ENCODE measurements at places on chromosomes 3 and 15.

GRCh38 chr3:185530856-185531255 lies 21.5 kb downstream of the LIPH start:
- DNase-seq = no peak

GRCh38 chr3:127788451-127788909 lies 33.8 kb downstream of the MGLL start:
- no peak for DNase-seq

GRCh38 chr15:68818769-68819494 lies 1.8 kb downstream of the ANP32A start:
- peak; percentile 32 for DNase-seq

DNA sequence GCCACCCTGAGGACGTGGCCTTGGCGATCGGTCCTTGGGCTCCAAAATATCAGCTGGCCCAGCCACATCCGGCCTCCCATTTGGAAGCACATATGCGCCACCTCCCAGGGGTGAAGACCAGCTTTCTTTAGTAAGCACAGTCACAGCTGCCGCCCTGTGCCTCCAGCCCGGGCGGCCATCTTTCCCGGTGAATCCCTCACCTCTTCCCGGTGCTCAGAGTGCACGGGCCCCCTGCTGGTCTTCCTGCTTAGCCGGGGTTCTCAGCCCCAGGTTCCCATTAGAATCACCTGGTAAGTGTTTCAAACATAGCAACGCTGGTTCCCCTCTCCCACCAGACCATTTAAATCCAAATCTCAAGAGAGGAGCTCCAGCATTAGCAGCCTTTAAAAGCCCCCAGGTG lies 232.2 kb downstream of the VPS13C start:
- no peak for DNase-seq

DNA sequence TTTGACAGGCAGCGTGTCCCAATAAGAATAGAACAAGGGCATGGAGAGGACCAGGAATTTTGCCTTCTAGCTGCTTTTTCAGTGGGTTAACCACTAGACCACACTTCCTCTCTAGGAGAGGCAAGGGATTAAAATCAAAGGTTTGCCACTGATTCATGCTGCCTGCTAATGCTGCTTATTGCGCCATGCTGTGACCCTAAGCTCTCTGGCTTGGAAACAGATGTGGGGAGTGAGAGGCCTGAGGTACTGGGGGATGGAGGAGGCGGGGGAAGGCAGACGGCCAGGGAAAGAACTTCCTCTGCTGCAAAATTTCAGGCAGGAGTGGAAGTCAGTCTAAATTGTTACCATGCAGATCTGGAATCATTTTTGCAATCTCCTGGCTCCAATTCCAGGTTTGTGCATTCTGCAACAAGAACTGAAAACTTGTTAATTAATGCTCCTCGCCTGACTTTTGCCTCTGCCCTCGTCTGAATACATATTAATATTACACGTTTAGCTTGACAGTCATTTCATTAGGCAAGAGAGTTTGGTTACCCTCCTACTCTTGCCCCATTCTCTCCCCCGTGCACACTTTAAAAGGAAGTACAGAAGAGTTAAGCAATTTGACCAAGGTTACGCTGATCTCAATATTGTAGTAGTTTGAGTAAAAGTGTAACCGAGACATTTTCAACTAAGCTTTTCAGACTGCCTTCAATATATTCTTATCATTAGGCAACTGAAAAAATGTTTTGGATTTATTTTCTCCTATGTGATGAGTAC lies 121.7 kb upstream of the SPRED1 start:
- DNase-seq = peak; percentile 65

- no peak for DNase-seq
Measured at GRCh38 chr3:12557473-12558100, 700 bp downstream of the MKRN2 start.

GRCh38 chr3:34411596-34411995 lies 613.2 kb downstream of the PDCD6IP start:
- no peak for DNase-seq

DNA sequence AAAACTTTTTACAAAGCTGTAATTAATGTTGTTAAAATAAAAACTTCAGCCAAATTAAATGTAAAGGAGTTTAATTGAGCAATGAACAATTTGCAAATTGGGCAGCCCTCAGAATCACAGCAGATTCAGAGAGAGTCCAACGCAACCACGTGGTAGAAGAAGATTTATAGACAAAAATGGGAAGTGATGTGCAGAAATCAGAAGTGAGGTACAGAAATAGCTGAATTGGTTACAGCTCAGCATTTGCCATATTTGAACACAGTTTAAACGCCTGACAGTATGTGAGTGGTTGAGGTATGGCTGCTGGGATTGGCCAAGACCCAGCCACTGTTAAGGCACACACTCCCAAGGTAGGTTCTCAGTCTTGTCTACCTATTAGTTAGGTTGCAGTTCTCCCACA lies 14.4 kb upstream of the PLA2G4D start:
- DNase-seq = no peak

- no peak for DNase-seq
Measured at GRCh38 chr3:47398228-47398627, 17.4 kb downstream of the PTPN23 start.

DNA sequence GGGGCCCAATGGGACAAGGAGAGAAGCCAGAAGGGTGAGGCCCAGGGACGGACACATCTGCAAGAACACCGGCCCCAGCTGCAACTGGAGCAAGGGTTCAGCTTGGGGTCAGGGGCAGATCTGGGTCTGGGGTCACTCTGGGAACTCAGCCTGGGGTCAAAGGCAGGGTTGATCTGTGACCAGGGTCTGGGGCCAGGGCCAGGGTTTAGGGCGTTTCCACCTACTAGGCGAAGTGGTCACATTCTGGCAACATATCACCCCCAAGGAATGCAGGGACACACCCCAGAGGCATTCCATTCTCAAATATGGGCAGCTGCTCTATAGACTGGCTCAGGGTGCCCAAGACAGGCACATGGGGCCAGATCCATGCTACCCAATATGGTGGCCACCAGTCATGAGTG lies 9.0 kb downstream of the UROC1 start:
- no peak for DNase-seq

GRCh38 chr3:88385090-88385489 lies 235.3 kb downstream of the C3orf38 start:
- no peak for DNase-seq

DNA sequence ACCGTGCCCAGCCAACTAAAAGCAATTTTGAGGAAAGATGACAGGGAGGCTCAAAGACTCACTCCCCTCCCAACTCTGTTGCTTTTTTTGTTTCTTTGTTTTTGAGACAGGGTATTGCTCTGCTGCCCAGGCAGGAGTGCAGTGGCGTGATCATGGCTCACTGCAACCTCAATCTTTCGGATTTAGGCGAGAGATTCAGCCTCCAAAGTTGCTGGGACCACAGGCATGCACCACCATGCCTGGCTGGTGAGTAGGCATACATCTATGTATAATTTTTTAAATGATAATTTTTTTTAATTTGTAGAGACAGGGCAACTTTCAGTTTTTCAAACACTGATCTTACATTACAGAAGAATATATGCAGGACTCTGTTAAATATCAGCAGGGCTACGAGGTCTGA lies 15.8 kb upstream of the THUMPD3 start:
- no peak for DNase-seq

GRCh38 chr3:53288214-53288613 lies 32.4 kb upstream of the TKT start:
- DNase-seq = no peak

GRCh38 chr15:92801774-92802464 lies 98.2 kb upstream of the CHD2 start:
- DNase-seq = no peak

- no peak for DNase-seq
Measured at GRCh38 chr3:41176596-41176995, 22.7 kb upstream of the CTNNB1 start.

DNA sequence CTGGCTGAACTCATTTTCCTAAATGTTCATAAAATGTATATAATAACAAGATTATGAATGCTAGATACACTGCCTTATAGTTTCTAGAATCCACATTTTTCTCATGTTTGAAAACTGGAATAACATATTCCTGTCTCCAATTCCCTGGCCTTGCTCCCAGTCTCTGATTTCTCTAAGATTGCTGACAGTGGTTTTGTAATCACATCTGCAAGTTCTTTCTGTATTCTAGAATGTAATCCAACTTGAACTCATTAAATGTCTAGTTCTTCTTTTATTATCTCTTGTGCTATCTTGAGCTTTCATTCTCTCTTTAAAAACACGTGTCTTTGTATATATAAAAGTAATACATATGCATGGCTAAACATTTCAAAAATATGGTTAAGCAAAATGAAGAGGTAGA lies 215.2 kb upstream of the ADAMTS9 start:
- no peak for DNase-seq

- no peak for DNase-seq
Measured at GRCh38 chr3:30508339-30508738, 98.1 kb upstream of the TGFBR2 start.

- DNase-seq = no peak
Measured at GRCh38 chr15:80679167-80679803, 15.8 kb upstream of the ABHD17C start.

DNA sequence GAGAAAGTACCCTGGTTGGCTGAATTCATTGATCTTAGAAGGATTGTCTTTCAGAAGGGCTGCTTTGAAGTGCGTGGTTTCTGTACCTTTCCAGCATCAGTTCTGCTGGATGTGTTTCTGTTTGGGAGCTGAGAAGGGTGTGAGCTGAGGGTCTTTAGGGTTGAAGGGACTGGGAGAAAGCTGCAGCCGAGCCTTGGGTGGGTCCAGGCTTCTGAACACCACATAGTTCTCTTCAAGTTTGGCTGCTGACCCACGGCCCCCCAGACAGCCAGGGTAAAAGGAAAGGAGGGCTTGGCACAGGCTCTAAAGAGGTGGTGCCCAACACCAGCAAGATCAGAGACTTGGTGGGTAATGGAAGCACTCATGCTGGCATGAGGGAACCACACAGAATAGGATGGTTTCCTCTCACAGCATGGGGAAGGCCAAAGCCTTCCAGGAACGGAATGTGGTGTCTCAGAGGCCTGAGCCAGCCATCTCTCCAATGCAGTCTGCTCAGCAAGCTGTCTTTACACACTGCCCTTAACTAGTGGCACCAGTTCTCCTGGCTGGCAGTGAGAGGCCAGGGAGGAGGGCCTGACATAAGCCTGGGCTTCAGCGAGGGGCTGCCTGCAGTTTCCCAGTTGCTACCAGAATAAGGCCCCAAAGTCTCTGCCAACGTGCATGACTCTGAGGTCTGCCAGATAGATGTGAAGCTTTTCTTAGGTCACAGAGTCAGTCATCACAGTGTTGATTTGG lies 239.0 kb upstream of the TRIM42 start:
- DNase-seq = no peak

- DNase-seq = no peak
Measured at GRCh38 chr15:101372960-101373525, 78.0 kb upstream of the SNRPA1 start.

- peak; percentile 57 for DNase-seq
Measured at GRCh38 chr15:77632534-77633133, at the start of gene LINGO1. Gene LINGO1 (minus strand): TSS chr15:77632912. CDS start chr15:77632315, 597 bp downstream.

DNA sequence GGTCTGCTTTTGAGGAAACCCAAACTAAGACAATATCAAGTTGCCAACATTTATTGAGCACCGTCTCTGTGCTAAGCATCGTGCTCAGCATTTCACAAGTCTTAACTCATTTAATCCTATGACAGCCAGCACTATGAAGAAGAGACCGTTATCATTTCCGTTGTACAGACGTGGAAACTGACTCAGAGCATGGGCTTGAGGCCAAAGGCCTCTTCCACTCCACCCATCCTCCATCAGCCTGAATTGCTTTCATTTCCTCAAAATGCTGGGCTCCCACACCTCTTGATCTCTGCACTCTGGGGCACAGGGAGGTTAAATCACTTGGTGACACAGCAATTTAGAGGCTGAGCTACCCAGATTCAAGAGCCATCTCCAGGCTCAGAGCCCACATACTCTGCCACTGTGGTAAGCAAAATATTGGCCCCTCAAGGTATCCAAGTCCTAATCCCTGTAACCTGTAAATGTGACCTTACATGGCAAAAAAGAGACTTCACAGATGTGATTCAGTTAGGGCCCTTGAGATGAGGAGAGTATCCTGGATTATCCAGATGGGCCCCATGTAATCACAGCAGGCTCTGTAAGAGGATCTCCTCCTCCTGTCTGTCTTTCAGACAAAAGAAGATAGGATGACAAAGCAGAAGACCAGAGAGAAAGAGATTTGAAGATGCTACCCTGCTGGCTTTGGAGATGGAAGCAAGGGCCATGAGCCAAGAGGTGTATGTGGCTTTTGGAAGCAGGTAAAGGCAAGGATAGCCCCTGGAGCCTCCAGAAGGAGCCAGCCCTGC lies 24.3 kb upstream of the FLNB start:
- peak; percentile 11 for DNase-seq

GRCh38 chr3:118817748-118818165 lies 216.9 kb downstream of the IGSF11 start:
- DNase-seq = no peak

DNA sequence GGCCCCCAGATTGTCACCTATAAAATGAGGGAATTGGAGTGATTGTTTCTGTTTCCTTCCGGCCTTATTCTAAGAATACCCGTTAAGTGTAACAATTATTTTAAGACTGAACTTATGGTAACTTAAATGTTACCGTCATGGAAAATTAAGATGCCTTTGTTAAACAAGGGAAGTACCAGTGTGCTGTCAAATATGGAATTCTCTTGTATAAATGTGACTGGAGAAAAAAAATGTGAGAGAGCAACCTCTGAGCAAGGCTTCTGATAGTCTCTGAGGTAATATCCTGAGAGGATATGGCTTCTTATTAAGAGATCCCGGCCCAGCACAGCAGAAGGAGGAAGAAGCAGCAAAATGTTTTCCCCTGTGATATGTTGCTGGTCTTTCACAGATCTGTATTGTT lies 480.7 kb upstream of the ADAMTS9 start:
- no peak for DNase-seq

GRCh38 chr3:152206243-152206760 lies 62.4 kb upstream of the MBNL1 start:
- DNase-seq = no peak

DNA sequence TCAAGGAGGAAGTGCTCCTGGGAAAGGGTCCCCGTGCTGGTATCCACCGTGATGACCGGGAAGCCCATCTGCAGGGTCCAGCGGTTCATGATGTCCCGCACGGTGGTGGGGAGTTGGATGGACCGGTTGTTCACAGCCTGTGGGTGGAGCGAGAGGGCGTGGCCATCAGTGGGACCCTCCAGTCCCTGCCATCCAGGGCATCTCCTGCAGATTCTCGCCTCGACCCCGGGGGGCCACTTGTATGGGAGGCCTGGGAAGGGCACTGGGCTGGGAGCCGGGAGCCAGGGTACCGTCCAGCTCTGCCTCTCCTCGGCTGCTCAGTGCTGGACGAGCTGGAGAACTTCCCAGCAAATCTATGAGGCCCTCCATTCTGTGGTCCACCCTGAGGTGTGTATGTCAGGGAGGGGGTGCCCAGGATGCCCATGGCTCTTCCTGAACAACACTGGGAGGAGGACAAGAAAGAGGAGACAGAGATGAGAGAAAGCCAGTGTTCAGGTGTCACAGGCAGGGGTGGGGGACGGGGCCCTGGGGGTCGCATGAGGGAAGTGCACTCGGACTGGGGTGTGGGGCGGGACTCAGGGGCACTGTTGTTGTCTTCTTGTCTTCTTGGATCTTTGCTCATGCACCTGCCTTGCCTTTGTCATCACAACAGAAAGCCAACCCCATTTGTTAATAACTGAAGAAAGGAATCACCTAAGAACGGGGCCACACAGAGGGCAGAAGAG lies 13.0 kb downstream of the ANPEP start:
- DNase-seq = no peak

GRCh38 chr15:99976811-99977271 lies 243.6 kb upstream of the LYSMD4 start:
- DNase-seq = no peak
